Activated T-helper 1 cell treated with anti-CD3 and anti-CD28 coated beads, Interleukin-2, amount 50 U/mL, for 16 hours (primary cell): ENCODE measurements at places on chromosomes 11 and 22.

GRCh38 chr22:46242076-46242475, 8.0 kb downstream of the CDPF1 start:
- no peak for DNase-seq

- no peak for DNase-seq
These were observed 11.4 kb downstream of the SIAE start for GRCh38 chr11:124662106-124662505.

GRCh38 chr11:65415499-65416340, 6.9 kb upstream of the NEAT1 start:
- no peak for DNase-seq

DNA sequence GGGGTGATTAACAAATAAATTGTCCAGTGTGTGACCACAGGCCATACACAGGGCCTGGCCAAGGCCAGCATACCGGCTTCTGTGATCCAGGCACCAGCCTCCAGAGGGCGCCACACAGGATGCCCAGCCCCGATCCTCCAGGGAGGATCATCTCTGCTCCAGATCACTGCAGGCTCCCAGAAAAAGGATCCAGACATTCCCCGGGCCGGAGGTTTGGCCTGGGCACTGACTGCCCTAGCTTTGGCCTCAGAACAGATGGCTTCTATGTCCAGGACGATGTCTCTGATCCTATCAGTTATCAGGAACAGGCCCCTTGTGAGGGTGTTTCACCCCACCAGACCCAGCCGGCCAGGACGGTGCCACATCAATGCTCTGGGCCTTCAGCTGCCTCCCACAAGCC, 74.5 kb upstream of the LMO1 start:
- no peak for DNase-seq

- no peak for DNase-seq
These were observed 78.6 kb upstream of the TP53AIP1 start for GRCh38 chr11:129021295-129021694.

DNA sequence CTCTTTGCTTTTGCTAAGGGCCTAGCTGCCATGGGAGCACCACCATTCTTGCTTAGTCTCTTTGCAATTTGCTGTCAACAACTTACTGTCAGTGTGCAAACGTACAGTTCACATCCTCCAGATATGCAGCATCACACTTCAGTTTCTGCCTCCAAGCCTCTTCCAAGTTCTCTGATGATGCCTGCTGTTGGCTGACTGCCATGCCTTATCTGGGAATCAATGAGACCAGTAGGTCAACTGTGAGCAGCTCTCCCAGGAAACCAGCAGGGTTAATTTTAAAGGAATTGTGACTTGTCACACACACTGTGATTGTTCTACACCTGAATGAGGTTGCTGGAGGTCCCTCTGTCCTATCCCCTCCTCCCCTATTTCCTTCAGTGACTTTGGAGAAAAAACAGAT, 56.0 kb downstream of the COPB1 start:
- no peak for DNase-seq
